ENCODE measurements at places on chromosomes 4 and X.
A peak's percentile ranks its signal among the peaks of the same experiment; 100 is the strongest.

GRCh38 chr4:13483768-13484121 is 395 bp downstream of the RAB28 start:
- ATAC-seq = peak; percentile 14

GRCh38 chrX:39409246-39409917 is 608.1 kb downstream of the MID1IP1 start:
- ATAC-seq = peak; percentile 96

DNA sequence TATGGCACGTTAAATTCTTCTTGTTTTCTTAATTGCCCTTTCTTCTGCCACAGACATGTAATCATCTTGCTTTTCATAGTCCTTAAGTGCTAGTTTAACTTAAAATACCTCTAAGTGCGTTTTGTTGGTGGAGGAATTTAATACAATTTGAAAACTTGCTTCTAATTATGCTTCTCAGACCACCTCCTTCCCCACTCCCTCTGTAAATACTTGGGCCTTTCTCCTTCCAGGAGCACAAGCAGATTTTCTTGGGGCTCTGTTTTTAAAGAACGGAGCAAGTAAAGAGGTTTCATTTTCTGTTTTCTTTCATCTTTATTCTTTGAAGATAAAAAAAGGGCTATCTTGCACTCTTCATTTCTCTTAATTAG is 559 bp upstream of the PCDH18 start:
- ATAC-seq = no peak

DNA sequence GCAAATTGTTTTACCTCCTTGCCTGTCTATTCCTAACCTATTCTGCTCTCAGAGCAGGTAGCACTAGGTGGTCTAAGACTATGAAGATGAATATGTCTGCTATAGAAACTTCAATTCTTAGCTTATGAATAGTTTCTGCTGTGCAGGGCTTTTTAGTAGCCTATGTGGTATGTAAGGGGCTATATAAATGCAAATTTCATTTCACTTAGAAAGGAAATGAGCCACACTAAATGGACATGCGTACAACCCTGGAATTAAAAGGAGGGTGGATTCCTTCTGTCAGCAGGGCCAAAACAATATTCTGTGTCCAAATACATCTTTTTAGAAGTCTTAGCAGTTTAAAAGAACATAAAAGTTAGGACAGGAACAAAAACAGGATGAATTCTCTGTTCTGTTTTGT is 163.9 kb upstream of the GEMIN8 start:
- ATAC-seq = no peak

DNA sequence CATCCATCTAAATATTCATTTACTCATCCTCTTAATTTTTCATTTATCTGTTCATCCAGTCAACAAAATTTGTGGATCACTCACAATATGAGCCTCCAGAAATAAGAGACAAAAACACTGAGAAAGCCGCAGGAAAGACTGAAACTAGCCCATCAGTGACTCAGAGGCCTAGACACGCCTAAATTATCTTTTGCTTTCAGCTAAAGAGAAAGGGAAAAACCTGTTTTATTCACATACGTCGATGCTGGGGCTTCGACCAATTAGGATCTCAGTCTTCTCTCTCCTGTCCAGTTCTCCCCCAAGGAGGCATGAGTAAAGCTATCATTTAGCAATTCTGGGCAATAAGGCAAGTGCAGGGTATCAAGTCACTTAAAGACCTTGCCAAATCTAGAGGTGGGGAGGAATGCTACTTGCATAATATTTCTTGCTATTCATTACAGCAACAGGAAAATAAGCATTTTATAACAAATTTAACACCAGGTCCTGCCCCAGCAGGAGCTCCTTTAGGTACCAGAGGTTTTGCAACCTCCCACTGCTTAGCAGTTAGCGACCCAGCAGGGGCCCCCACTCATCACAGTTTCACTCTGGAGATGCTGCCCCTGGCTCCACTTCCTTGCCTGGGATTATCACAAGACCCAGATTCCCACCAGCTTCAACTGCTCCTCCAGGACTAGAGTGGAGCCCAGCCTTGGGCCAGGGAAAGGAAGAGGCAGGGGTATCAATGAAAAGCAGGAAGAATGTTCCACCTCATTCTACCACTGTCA is 30.1 kb upstream of the TMEM154 start:
- peak; percentile 95 for ATAC-seq

GRCh38 chrX:11364835-11365234 is 71.6 kb downstream of the AMELX start:
- ATAC-seq = no peak
